ENCODE measurements at places on chromosomes 7 and 10. TPM values are rescaled to one million over a fixed set of nuclear protein-coding genes. Genes with fewer than 3 reads are reported as not detected.

Gene TEX36
- total RNA-seq: not detected

Gene ZNF398
- 17.1 TPM for total RNA-seq

Gene OPN4
- total RNA-seq: not detected

Gene LZTS2
- 17.5 TPM for total RNA-seq

Gene KCP
- 0.10 TPM for total RNA-seq

Gene RAMP3
- not detected for total RNA-seq

Gene C7orf57
- total RNA-seq: 0.21 TPM

Measured in activated CD4-positive, alpha-beta T cell treated with anti-CD3 and anti-CD28 coated beads, Interleukin-2, amount 10 ng/mL, durations not matched to agents 7 days and 5 days (primary cell).